ENCODE measurements at places on chromosomes 1 and 21.

- DNase-seq, result no peak
Measured at GRCh38 chr1:95022644-95022926, 50.2 kb downstream of the ALG14 start.

- peak; percentile 21 for DNase-seq
Measured at GRCh38 chr1:44707112-44707881, 23.7 kb downstream of the RNU5D-1 start.

DNA sequence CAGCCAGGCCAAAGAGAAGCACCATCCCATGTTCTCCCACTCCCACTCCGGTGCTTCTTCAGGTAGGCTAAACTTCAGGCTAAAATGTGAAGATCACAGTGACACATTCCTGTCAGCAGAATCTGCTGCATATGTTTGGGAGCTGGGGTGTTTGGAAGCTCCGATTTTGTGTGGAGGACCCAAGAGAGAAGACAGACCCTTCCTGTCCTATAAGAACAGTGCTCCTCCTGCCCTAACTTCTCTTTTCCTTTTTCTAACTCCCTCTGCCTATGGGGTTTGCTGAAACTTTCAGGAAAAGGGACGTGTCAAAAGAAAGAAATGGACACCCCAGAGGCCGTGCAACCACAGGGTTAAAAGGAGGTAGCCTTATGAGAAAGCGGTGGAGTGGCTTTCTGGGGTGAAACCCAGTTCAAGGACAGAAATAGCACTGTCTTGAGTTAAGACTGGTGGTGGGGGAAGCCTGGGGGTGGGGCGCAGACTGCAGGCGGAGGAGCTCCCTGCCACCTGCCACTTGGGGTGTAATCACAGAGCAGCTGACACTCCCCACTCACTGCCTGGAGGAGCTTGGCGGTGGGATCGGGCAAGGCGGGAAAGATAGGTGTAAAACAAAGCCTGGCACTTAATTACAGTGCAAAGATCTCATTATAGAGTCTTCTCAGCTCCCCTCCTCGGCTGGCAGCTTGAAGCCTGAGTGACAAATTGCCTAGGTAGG, 645 bp upstream of the TLR5 start:
- no peak for DNase-seq

- DNase-seq, result no peak
Measured at GRCh38 chr1:6003568-6004411, 11.6 kb upstream of the NPHP4 start.

DNA sequence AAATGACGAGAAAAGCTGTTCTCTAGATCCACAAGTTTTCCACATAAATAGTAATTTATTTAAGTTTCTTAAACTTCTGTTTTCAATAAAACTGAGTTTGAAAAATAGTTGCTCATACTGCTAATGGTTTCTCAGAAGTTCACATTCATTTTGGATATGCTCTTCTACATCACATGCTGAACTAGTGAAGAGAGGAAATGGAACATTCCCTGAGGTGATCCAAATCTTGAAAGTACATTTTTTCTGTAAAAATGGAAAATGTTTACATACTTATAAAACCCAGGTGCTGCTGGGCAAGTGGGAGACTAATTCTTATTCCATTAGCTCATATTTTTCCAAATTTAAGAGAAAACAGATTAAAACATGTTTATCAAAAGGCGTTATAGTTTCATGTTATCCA, 111.7 kb downstream of the ADGRL4 start:
- no peak for DNase-seq

- no peak for DNase-seq
Measured at GRCh38 chr1:9901148-9902059, 8.7 kb downstream of the CTNNBIP1 start.

DNA sequence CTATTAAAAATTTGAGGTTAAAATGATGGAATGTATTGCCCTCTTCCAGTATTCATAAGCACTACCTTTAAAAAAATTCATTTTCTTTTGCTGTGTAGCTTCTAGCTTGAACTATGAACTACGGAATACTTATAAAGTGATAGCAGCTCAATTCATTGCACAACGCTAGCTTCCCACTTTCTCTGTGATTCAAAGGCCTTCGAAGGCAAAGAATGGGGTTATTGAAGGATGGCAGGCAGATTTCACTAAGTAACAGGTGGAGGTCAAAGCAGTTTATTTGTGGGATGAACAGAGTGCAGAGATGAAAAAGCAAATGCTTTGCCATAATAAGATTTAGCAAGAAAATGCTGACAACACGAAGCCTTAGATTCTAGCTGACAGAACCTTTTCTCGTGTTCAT, 290.6 kb downstream of the NFIA start:
- DNase-seq, result no peak

DNA sequence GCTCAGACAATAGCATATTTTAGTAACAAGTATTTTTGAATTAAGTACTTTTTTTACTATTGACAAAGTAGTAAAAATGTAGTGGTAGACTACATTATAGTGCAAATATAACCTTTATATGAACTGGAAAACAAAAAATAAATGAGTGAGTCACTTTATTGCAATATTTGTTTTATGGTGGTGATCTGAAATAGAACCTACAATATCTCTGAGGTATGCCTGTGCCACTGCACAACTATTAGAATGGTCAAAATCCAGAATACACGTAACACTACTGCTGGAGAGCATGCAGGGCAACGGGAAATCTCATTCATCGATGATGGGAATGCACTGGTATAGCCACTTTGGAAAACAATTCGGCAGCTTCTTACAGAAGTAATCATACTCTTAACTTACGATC, 349.0 kb upstream of the NCAM2 start:
- no peak for DNase-seq

- no peak for DNase-seq
Measured at GRCh38 chr1:60875138-60875537, 207.2 kb upstream of the NFIA start.

DNA sequence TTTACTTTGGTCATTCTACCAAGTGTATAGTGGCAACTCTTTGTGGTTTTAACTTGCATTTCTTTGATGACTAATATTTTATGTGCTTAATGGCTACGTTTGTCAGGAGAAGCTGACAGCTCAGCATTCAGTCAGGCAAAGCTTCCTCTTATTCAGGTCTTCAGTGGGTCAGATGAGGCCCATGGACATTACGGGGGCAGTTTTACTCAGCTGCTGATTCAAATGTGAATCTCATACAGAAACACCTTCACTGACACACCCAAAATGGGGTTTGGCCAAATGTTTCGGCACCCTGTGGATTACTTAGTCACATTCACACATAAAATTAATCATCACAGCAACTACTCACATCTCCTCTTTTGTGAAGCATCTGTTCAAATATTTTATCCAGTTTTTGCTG, 104.9 kb upstream of the PLD5 start:
- DNase-seq, result no peak

DNA sequence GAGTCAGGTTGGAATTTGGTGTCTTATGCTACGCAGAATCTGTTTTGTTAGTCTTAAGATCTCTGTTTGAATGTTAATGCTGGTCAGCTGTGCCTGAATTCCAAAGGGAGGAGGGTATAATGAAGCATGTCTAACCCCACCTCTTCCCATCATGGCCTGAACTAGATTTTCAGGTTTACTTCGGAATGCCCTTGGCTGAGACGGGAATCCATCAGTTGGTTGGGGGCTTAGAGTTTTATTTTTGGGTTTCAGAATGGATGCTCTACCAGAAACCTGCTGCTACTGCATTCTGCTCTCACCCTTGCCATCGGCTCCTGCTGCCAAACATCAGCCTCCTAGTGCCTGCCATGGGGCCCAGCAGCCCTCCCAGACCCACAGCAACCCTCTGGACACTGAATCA, 24.1 kb upstream of the ETV3 start:
- DNase-seq, result no peak

DNA sequence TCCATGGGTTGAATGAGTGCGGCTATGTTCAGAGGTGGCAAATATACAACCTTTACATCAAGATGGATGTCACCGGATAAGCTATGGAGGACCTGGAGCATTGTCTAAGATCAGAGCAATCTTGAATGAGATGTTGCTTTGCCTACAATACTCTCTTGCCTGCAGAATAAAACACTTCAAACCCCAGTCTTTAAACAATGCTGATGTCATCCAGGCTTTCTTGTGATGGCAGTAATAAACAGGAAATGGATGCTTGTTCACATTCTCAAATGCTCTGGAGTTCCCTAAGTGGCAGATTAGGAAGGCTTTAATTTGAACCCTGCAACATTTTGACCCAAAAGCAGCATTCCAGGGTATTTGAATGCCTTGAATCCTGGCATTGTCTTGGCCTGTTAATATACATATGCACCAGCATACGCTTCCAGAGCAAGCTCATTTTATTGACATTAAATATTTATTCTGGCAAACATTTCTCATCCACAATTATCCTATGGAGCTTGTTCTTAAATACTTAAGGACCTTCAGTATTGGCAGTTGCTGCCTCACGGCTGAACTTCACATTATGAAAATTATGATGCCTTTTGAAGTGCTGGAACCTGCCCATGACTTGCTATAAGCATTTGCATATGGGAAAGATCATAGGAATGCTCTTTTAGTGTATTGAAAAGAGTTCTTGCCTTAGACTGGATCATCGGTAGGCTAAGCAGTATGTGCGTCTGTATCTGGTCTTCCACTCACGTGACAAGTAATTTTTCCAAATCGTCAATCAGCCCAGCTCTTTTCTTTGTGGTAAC, 422.7 kb downstream of the SIPA1L2 start:
- DNase-seq, result no peak

DNA sequence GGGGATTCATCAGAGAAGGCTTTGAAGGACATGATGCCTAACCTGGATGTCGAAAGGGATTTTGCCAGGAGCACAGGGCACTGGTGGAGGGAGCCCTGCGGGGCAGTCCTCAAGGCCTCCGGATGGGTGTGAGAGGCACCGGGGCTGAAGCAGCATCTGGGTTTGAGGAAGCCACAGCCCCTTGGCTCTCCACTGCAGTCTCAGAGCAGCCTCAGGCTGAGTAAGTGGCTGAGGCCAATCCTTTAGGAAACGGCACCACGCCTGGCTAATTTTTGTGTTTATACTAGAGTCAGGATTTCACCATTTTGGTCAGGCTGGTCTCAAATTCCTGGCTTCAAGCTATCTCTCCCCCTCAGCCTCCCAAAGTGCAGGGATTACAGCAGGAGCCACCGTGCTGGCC, 12.0 kb downstream of the ERVH48-1 start:
- no peak for DNase-seq

DNA sequence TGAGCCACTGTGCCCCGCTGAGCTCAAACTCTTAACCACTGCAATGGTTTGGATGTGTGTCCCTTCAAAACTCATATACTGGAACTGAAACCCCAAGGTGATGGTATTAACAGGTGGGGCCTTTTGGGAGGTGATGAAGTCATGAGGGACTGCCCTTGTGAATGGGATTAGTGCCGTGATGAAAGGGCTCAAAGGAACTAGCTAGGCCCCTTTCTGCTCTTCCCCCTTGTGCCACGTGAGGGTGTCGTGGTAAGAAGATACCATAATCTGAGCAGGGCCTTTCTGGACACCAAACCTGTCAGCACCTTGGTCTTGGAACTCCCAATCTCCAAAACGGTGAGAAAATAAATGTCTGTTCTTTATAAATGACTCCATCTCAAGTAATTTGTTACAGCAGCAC, 45.5 kb upstream of the SPOCD1 start:
- no peak for DNase-seq

DNA sequence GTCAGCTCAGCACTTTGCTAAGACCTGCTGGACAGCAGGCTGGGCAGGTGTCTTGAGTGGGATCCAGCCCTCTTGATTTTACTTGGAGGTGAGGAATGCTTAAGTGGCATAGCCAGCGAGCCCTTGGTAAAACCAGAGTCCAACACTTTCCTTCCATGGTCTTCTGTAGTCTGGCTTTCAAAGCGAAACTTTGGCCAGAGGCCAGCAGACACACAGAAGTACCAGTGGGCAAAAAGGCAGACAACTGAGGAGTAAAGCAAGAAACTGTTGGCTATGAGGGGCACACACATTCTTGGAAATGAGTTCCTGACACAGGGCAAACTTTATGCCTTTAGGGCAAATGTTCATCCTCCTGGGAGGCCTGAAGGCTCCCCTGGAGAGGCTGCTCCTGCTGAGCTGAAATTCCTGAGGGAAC, 281.0 kb upstream of the POU3F1 start:
- no peak for DNase-seq

GRCh38 chr1:2415337-2415736, 3.0 kb upstream of the PEX10 start:
- no peak for DNase-seq

- DNase-seq, result peak; percentile 33
Measured at GRCh38 chr1:181018901-181019681, 3.6 kb downstream of the STX6 start.

DNA sequence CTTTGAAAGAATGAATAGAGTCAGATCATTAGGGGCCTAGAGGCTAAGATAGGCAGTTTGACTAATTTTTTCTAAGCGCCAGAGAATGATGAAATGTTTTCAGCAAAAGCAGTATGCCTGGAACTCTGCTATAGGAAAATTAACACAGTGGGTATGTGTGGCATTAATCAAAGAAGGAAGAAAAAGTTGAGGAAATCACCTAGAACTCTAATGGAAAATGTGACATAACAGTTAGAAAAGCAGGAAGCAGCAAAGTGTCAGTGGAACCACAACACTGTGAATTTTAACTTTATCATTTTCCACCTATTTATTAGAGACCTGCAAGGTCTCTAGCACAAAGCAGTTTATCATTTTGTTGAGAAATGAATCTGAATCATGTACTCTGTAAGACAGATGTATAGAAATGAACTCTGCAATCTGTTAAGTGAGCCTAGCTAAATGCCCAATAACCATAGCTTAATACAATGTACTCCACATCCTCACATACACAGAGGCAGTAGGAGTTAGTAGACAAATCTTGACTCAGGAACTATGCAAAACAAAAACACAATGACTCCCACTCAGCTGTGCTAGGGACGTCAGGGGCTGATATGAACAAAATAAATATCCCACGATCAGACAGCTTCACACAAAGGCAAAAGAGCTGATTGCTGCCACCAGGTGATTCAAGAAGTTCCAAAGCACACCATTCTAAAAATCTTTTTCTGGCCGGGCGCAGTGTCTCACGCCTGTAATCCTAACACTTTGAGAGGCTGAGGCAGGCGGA, 500.7 kb upstream of the NFIA start:
- no peak for DNase-seq

DNA sequence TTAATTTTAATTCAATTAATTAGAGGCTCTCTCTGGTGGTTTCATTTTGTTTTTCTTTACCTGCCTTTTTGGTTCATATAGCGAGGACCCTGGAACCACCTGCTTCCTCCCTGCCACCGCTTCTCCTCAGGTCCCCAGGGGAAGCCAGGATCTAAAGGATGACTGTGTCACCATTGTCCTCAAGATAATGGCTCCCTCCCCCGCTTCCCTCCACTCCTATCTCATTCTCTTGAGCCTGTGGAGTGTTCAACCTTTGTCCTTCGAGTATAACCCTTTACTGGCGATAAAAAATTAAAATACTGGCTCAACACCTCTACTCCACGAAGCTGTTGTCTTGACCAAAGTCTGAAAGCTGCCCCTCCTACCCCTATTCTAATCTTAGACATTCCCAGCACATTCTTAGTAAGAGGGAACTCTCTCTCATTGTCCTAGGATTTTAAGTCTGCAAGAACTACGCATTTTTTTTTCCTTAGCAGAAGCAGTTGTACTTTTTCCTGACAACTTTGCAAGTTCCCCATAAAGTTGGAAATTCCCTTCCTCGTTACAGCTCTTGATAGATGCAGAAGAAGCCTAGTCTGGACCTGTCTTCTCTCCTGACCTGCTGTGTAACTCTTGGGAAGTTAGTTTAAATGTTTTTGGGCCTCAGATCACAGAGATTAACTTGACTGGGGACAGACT, 12.6 kb upstream of the MAPKAPK2 start:
- peak; percentile 71 for DNase-seq
